Activated gamma-delta T cell treated with Interleukin-2 at 50 U/mL for 16 hours (primary cell): ENCODE measurements at places on chromosomes 3 and 15.

- DNase-seq: no peak
These were observed 171.7 kb downstream of the ABHD5 start for GRCh38 chr3:43862470-43862869.

DNA sequence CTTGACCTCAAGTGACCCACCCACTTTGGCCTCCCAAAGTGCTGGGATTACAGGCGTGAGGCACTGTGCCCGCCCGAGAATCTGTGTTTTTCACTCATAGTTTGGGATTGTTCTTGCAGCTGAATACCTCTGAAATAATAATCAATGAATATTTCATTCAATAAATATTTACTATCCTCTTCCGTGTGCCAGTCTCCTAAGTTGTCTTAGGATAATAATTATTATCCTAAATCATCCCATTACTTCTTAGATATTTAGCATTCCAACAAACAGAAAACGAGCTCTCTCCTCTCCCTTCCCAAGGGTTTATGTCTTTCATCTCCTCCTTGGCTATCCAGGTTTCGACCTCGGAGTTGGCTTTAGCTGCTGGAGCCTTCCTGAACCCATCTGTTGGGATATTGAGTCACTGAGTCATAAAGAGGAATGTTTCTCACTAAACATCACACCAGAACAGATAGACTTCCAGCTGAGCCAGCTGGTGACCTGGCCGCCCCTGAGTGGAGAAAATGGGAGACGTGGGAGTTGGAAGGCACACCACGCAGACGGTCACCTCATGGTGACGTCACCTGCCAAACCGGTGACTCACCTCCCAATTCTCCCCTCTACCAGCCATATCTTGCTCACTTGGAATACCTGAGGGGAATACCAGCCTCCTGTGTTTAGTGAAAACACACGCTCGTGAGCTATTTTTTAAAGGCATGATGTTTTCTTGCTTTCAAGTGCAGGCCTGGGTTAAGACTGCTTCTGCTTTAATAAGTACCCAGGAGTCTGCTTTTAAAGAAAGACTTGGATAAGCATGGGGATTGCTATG, 43.9 kb downstream of the BHLHE40 start:
- DNase-seq: no peak

GRCh38 chr3:141178026-141178425, 53.6 kb upstream of the PXYLP1 start:
- DNase-seq: no peak

- no peak for DNase-seq
These were observed 2.0 kb downstream of the FOXL2NB start for GRCh38 chr3:138949002-138949418.

GRCh38 chr3:173891272-173892100, 493.9 kb downstream of the NLGN1 start:
- DNase-seq: no peak

DNA sequence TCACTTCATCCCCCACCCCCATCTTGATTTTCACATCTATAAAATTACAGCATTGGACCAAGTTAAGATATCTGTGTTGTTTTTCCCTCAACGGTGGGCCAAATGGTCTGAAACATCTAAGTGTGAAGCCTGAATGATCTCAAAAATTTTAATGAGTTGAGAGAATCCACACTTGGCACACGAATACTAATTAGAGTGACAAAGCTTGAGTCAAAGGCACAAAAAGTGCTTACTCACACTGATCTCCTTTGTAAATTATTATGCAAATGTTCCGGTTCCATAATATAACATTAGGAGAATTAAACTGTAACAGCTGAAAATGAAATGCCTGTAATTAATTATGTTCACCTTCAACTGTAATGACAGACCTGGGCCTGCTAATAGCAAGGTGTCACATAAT, 33.6 kb downstream of the GPR176 start:
- DNase-seq: no peak

DNA sequence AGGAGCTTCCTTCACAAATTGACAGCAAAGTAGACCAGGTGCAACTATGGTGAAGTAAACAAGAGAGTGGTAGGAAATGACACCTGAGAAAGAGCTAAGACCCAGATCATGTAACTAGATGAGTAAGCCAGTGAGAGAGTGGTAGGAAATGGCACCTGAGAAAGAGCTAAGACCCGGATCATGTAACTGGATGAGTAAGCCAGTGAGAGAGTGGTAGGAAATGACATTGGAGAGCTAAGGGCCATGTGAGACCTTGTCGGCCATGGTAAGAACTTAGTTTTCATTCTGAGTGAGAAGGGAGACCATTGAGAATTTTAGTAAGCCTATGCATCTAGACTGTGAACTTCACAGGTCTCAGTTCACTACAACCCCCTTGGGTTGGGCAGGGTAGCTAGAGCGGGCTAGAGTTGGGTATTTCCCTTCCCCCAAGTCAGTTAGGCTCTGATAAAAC, 5.4 kb upstream of the SENP7 start:
- peak; percentile 37 for DNase-seq

DNA sequence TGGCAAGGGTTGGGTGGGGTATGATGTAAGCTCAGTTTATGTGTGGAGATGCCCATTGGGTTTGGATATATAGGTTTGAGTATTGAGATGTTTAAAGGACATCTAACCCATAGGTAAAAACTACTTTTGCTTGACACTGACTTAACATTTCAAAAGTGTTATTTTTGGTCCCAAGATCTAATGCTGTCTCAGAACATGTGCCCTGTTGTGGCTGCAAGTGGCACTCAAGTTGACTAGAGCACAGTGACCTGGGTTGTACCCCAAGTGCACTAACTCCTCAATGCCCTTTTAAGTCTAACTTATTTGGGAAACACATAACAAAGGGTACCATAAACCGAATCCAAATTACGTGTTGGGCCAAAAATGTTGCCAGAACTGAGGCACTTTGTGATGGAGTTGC, 56.5 kb upstream of the CCR4 start:
- no peak for DNase-seq

DNA sequence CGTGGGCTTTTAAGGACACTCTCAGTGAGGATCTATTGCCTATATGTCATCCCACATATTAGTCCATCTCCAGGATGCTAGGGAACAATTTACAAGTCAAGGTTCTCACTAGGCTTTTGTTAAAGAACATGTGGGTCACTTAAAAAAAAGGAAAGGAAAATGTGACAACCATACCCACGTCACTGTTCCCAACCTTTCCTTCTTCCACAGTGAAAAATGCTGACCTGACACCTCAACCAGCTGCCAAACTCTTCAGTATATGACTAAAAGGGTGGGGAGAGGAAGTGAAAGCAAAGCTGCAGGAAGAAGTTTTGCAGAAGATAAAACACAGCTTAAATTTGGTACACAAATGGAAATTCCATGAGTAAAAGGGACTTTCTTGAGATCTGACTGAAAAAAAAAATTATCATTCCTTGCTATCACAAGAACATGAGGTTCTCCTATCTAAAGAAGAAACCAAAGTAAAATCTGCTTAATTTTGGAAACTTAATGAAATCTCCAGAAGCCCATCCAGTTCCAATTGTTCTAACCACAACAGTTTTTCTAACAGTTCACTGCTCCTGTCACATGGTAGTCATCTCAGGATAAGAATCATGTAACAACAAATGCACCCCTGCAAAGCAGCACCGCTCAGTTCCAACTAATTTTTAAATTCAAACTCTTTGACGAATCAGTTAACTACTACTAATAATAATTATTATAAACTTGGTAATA, 117.0 kb upstream of the TSPAN3 start:
- no peak for DNase-seq

GRCh38 chr3:34419801-34420200, 621.4 kb downstream of the PDCD6IP start:
- DNase-seq: no peak

DNA sequence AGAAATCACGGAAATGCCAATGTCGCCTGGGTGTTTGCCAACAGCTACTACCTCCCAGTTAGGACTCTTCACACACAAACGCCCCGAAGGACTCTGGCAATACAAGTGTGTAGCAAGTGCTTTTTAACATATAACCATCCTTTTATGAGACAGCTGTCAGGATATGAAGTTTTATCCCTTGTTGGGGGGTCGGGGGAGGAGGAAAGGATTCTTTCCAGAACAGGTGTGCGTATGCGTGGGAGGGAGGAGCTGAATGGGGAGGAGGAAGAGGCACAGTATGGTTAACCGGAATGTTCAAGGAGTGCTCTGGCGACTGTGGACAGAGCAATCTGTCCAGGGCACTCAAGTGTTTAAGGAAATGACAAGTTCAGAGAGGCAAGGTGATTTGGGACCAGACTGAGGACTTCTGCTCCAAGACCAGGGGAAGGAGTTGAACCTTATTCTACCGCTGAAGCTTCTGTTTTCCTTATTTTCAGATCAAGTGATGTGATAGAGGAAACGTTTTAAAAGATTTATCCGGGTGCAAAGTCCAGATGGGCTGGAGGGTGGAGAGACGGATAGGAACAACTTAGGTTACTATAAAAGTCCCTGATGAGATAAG, 1.3 kb downstream of the TSPAN3 start:
- DNase-seq: no peak

GRCh38 chr3:51535146-51536019, 3.1 kb upstream of the RAD54L2 start:
- no peak for DNase-seq

- DNase-seq: no peak
These were observed 943.8 kb downstream of the VGLL3 start for GRCh38 chr3:86047161-86047560.

- no peak for DNase-seq
These were observed 5.4 kb downstream of the GDPGP1 start for GRCh38 chr15:90239371-90239770.
